ENCODE measurements at places on chromosomes 13 and 19.

- DNase-seq = no peak
Measured at GRCh38 chr19:19443902-19444680, 38.6 kb downstream of the GATAD2A start.

GRCh38 chr13:59111751-59112171, 1052.0 kb downstream of the DIAPH3 start:
- DNase-seq = no peak

DNA sequence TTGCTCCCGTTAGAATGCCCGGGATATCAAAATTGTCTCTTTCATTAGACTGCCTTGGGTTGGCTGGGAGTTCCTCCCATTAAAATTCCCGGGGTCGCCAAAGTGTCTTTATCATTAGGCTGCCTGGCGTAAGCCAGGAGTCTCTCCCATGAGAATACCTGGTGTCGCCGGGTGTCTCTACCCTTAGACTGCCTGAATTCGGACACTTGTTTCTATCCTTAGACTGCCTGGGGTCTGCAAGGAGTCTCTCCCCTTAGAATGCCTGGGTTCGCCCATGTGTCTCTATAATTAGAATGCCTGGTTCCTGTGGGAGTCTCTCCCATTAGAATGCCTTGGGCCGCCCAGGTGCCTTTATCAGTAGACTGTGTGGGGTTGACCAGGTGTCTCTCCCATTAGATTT, 1538.2 kb downstream of the UQCRFS1 start:
- no peak for DNase-seq

- DNase-seq = no peak
Measured at GRCh38 chr13:82947191-82947621, 935.1 kb downstream of the SLITRK1 start.

- DNase-seq = no peak
Measured at GRCh38 chr13:40653527-40654318, 12.7 kb downstream of the FOXO1 start.

DNA sequence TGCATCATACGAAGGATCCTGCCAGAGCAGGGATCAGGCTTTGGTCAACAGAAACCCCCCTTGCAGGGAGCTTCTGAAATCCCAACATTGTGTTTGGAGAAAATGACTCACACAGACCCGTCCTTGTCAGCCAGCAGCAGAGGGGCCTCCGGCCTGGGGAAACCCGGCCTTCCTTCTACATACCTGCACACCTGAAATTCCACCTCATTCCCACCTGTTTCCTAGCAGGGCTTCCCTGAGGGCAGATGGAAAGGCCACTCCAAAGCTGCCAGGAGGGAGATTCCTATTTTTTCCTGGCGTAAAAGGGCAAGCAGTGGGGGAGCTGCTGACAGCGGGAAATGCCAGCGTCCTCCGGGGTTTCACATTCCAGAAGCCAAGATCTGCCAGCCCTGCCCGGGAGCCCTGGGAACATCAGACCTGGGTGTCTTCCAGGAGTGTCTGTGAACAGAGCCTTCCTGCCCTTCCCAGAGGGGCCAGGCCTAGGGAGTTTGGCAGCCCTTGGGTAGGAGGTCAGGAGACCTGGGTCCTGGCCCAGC, 3.0 kb upstream of the IGFL1 start:
- no peak for DNase-seq

GRCh38 chr13:87859261-87859660, 188.1 kb downstream of the SLITRK5 start:
- no peak for DNase-seq

- DNase-seq = no peak
Measured at GRCh38 chr19:18425515-18426415, 6.6 kb downstream of the SSBP4 start.

GRCh38 chr19:23983406-23983805, 68.7 kb downstream of the ZNF726 start:
- DNase-seq = no peak

DNA sequence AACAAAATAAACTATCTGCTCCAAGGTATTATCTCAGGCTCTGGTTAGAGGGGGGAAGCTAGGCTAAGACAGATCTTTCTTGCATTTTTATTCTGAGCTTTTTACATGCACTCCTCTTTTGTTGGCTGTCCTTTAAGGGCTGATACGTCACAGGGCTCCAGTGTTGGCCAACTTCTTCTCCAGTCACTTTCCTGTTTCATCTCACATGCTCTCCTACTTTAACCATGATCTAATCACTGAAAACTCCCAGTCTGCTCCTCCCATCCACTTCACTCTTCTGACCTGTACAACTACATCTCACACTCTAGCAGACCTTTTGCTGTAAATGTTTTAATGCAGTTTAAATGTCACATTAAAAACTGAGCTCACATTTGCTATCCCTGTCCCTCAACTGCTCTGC, 510.0 kb upstream of the KLF12 start:
- no peak for DNase-seq

GRCh38 chr19:18453269-18454024, 15.5 kb upstream of the ISYNA1 start:
- DNase-seq = no peak

- peak; percentile 94 for DNase-seq
Measured at GRCh38 chr19:42295831-42296525, 6.0 kb upstream of the PRR19 start.

DNA sequence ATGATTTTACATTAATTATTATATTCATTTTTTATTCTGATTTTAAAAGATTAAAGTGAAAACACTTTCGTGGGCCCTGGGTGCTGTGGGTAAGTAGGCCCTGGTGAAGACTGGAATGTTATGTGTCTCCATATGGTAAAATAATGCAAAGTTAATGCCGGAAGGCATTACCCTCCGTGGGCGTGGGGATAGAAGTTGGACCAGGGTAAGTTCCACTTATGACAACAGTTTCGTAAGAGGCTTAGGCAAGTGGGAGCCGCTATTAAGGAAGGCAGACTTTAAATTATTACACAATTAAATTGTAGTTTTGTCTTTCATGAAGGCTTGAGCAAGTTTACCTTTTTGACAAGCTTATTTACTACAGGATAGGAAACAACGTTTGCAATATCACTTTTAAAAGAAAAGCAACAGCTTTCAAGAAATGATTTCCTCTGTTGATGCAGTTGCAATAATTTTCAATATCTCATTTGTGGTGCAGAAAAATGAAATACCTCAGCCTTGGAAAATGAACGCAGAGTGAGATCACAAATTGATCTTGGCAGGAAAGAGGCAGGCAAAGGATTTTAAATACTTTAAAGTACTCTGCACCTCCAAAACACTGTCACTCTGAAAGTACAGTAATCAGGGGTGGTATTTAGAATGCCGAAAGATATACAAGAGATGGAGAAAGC, 310.6 kb downstream of the DCT start:
- DNase-seq = no peak

- no peak for DNase-seq
Measured at GRCh38 chr13:76668716-76669115, 217.5 kb downstream of the KCTD12 start.
